Activated naive CD8-positive, alpha-beta T cell treated with anti-CD3 and anti-CD28 coated beads, Interleukin-2, amount 10 ng/mL, durations not matched to agents 7 days and 5 days (primary cell): ENCODE measurements at places on chromosomes 2 and 18. TPM values are rescaled to one million over a fixed set of nuclear protein-coding genes. Genes with fewer than 3 reads are reported as not detected.

DNA sequence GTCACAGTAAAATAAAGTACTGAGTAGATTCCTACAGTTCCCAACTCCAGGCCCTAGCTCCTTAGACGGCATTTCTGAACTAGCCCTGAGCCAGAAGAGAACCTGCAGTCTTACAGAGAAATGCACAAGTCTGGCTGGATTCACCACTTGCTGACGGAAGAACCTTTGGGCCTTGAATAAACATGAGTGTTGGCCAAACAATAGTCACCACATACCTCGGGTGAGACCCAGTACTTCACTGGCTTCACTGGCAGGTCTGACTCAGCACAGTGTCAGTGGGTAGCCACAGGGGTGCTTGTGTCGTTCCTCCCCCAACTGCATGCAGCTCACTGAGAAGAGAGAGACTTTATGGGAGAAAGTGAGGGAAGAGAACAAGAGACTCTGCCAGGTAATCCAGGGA is 88.9 kb downstream of the TMEM185B start:
- DNase-seq = no peak

The GKN1 gene
- total RNA-seq = not detected

GRCh38 chr2:48449073-48449840 is 80.7 kb upstream of the STON1 start:
- no peak for DNase-seq

The CCDC121 gene
- 1.1 TPM for total RNA-seq

- no peak for DNase-seq
Observed at GRCh38 chr2:42562474-42563144, 5.8 kb upstream of the MTA3 start.

- DNase-seq = no peak
Observed at GRCh38 chr2:176658708-176659107, 389.5 kb downstream of the MTX2 start.

GRCh38 chr18:10056506-10056905 is 142.7 kb downstream of the VAPA start:
- DNase-seq = no peak

GRCh38 chr18:58313491-58314032 is 269.5 kb downstream of the NEDD4L start:
- no peak for DNase-seq

GRCh38 chr2:156892467-156893281 is 364.8 kb upstream of the GALNT5 start:
- DNase-seq = no peak

The CFAP210 gene
- not detected for total RNA-seq

DNA sequence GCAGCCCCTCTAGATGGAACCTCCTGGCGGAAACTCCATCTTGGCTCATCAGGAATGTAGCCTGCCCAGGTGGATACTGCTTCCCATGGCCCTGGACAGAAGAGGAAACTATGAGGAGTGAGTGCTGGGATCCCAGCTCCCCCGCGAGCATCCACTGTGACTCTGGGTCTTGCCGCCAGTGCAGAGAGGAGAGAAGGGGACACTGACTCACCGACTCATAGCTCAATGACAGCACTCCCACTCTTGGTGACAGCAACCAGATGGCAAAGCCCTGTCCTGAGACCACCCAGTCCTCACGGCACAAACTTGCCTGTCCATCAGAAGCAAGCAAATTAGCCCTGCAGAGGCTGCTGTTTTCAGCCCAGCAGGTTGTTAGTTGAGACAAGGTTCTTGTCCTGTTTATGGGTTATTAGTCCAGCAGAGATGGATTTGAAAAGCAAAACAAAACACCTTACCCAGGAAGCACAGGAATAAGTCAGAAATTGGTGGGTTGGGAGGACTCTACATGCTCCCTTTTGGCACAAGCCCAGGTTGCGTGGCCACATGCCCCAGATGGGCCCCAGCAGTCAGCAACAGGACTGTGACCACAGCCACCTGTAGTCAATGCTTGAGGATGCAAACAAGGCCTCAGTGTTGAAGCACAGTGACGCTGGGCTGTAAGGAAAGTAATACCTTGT is 111.5 kb upstream of the GLI2 start:
- DNase-seq = no peak

DNA sequence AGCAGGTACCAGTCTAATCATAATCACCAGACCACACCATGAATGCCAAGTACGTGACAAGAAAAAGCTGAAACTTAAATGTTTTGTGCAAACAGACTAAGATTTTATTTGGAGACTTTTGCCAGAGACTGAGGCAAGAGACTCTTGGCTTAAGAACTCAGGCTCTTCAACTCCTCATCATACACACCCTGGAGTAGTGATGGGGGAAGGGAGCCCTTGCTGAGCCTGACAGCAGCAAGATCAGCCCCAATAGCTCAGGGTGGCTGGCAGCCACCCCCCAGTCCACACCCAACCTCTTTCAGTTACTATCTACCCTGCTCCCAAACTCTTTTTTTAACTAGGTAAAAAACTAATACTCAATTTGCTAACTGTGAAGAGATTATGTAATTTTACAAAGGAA is 114.8 kb downstream of the CCBE1 start:
- no peak for DNase-seq

The LRRFIP1 gene
- total RNA-seq = 158 TPM

- DNase-seq = no peak
Observed at GRCh38 chr2:105634198-105634597, 110.5 kb upstream of the NCK2 start.

DNA sequence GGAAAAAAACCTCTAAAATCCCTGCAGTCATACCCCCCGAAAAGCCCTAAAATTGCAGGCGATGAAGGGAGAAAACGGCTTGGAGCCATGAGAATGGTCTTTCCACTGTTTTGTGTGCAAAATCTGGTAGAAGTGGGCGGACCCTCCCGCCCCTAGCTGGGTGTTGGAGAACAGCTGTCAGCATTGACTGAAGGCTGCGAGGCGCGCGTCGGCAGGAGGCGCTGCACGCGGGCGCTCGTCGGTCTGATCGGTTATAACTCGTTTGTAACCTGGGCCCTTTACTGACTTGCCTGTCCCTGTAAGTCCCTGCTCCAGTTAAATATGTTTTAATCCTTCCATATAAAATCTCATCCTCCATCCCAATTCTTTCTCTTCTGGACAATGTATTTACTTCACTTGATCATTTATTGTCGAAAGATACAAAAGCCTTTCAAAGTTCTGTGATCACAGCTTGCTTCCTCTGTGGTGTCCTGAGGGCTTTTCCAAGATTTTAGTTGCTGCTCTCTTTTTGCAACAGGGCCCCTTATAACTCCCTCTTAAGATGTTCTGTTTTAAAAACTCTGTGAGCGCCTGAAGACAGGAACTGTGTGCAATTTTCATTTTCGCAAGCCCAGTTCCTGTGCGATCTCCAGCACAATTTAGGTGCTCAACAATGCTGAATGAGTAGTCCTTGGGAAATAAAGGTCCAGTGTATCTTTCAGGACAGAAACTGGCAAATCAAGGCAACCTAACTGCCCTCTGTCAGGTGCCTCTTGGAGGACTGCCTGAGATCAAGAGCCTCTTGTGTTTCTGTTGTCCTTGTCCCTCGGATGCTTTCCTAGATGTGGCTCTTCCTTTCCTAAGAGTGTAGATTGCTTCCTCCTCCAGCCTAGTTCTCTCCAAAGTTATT is 918 bp upstream of the HNRNPLL start:
- peak; percentile 85 for DNase-seq

- peak; percentile 36 for DNase-seq
Observed at GRCh38 chr18:3525870-3526420, 76.0 kb downstream of the TGIF1 start.

DNA sequence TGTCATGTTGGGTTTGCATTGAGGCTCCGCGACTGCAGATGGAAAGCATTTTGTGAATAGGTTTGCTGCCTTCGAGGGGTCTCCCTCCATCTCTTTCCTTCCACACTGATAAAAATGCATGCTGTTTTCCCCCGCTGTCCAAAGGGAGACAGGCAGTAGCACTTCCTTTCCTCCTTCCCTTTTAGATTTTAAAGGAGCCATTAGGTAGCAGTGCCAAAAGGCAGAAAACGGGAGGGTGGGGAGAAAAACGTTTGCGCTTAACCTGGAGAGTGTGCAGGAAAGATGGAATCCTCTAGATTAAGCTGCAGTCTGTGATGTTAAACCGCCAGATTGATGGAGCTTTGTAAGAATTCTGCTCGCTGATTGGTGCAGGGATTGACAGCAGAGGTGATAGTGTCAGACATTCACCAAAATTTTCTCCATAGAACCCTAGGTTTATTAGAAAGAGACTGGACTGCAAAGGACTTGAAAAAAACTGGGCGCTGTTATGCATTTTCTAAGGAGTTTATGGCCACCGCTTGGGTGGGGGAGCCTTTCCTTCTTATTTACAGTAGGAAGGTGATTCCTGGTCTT is 688 bp downstream of the MAPRE2 start:
- no peak for DNase-seq

GRCh38 chr2:28683100-28683706 is 68.4 kb upstream of the PPP1CB start:
- DNase-seq = no peak

DNA sequence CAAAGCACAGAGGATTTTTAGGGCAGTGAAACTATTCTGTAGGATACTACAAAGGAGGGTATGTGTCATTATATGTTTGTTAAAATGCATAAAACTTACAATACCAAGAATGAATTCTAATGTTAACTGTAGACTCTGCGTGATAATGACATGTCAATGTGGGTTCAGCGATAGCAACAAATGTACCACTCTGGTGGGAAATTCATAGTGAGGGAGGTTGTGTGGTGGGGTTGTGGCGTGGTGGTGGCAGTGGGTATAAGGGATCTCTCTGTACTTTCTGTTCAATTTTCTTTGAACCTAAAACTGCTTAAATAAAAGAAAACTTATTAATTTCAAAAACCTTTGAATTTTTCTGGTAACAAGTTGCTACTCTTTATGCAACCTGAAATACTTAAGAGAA is 99.3 kb upstream of the SLC38A11 start:
- DNase-seq = no peak

The GAREM2 gene
- total RNA-seq = 4.1 TPM

GRCh38 chr2:72573232-72573631 is 252.6 kb downstream of the EXOC6B start:
- no peak for DNase-seq

- DNase-seq = peak; percentile 1
Observed at GRCh38 chr2:232361646-232362045, 16.9 kb upstream of the ALPP start.

GRCh38 chr2:191526536-191526935 is 151.4 kb upstream of the NABP1 start:
- no peak for DNase-seq

The HOXD13 gene
- total RNA-seq = not detected

- no peak for DNase-seq
Observed at GRCh38 chr2:38709567-38710194, 41.5 kb downstream of the SRSF7 start.

DNA sequence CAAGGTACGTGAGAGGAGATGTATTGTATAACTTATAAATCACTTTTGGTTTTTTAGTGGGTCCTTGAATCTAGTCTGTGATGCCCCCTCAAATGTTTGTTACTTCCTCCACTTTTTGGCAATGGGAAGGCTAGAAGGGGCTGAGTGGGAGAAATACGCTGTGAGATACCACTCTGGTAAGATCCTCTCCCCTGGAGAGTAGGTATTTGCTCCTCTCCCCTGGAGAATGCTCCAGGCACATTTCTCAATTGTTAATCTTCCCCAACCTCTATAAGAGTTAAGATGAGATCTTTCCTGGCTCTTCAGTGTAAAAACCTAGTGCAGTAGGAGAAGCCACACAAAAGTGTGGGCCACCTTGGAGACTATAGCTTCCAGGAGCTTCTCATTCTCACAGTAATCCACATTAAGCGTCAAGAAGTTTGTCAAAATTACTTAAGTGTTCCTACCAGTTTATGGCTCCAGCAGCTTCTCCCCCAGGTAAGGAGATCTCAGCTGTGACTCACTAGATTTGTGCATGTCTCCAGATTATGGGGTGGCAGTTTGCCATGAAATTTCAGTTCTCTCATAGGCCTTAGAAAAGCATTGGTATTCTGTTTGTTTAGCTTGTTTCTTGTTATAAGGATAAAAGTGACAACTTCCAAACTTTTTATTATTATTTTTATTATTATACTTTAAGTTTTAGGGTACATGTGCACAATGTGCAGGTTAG is 182.6 kb downstream of the FSIP2 start:
- DNase-seq = no peak

- no peak for DNase-seq
Observed at GRCh38 chr2:24409700-24410556, 49.6 kb upstream of the ITSN2 start.

- DNase-seq = no peak
Observed at GRCh38 chr2:201401815-201402214, 44.7 kb upstream of the FLACC1 start.

DNA sequence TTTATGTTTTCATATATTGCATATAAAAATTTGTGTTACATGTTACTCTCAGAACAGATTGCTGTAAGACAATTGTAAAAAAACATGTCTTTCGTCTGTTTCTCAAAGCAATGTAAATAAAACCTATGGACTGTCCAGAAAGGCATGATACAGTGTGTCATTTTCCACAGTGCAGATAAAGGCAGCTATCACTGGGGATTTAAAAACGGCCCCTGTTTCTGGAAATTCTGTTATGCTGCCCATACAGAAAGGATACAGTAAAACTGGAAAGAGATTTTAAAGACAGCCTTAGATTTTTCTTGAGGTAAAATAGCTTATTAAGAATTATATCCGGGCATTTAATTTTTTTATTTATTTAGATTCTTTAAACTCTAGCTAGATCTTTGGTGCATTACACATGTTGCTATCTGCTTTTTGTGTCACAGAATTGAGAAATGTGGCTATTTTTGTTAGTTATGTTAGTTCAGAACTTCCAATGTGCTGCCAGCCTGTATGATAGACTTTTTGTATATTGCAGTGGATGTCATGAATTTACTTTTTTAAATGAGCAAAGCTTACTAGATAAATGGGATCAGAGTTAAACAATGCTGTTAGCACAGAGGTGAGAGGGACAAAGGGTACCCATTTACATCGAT is 859 bp upstream of the INO80D start:
- no peak for DNase-seq

The SLC11A1 gene
- 1.6 TPM for total RNA-seq

- no peak for DNase-seq
Observed at GRCh38 chr18:63972002-63972376, 2.1 kb downstream of the SERPINB8 start.

GRCh38 chr2:67566958-67567635 is 170.0 kb downstream of the ETAA1 start:
- DNase-seq = no peak

DNA sequence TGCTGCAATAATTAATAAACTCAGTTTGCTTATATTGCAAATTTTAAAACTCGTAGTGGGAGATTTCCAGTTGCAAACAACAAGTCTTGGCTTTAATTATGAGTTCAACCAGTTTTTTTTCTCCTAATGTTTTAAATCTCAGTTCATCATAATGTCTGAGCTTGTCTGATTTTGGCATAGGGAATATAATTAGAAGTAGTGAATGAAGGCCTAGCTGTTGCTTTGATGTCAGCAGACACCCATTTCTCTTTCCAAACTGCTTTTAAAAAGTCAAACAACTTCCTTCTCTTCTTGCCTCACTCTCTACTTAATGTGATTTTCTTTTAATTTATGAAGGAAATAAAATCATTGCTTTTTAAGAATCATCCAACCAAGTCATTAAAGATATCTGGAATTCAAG is 1462.1 kb downstream of the DPP10 start:
- no peak for DNase-seq

GRCh38 chr2:187134306-187134705 is 285.3 kb upstream of the ZSWIM2 start:
- DNase-seq = no peak
